ENCODE measurements at places on chromosomes 1 and 21. TPM values are rescaled to one million over a fixed set of nuclear protein-coding genes. Genes with fewer than 3 reads are reported as not detected.

The GSTM1 gene
- not detected for total RNA-seq

The KCNJ15 gene
- 80.1 TPM for total RNA-seq

The PODN gene
- 56.5 TPM for total RNA-seq

DNA sequence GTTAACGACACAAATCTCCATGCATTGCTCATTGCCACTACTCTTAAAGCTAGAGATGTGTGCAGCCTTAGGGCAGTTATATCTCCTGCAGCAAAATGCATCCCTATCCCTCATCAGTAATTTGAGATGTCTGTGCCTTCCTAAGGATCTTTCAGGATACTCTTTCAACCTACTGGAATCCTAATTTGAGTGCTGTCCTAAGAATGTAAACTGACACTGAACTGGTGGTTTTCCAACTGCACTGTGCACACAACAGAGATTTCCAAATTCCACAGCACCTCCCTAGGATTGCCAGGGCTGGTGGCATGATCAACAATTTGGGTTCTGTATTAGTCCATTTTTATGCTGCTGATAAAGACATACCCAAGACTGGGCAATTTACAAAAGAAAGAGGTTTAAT lies 193.9 kb downstream of the LTN1 start:
- no peaks in the 10 kb centered on the region for H3K27me3 ChIP-seq
- H3K4me3 ChIP-seq, result no peak overlapping the region
- no peaks in the 10 kb centered on the region for H3K36me3 ChIP-seq
- no peaks in the 10 kb centered on the region for H3K4me1 ChIP-seq
- H3K27ac ChIP-seq, result no peak overlapping the region

DNA sequence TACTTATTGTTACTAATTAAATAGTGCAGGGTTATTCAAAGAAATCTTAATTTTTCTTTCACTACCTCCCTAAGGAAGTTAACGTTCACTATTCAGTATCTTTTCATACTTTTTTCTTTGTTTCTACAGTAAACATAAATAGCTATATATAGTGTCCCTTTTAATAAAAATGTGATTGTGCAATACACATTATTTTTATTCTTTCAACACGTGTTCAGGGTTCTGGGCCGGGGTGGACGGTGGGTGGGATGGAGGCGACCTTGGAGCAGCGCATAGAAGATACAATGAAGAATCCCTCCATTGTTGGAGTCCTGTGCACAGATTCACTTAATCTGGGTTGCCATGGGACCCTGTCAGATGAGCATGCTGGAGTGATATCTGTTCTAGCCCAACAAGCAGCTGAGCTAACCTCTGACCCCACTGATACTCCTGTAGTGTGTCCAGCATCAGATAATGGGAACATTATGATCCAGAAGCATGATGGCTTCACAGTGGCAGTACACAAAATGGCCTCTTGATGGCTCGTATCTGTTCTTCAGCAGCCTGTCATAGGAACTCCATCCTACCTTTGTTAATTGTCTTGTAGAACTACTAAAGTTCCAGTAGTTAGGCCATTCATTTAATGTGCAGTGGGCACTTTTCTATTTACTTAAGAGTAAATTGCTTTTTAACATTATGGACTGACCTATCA lies 155.9 kb upstream of the L1TD1 start:
- no peak overlapping the region for H3K27ac ChIP-seq
- no peaks in the 10 kb centered on the region for H3K4me1 ChIP-seq
- no peak overlapping the region for H3K4me3 ChIP-seq
- H3K27me3 ChIP-seq, result no peaks in the 10 kb centered on the region
- H3K36me3 ChIP-seq, result no peaks in the 10 kb centered on the region

DNA sequence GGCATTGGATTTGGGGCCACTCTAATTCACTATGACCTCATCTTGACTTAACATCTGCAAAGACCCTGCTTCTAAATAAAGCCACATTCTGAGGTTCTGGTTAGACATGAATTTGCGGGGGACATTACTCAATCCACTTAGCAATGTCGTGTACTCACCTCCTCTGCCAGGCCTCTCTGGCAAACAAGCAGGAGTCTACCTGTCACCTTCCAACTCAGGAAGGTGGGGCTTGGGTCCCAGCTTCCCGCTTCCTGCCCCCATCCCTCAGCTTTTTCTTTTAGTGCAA lies 177.8 kb downstream of the PSMG1 start:
- H3K36me3 ChIP-seq, result no peaks in the 10 kb centered on the region
- no peak for DNase-seq
- H3K27me3 ChIP-seq, result no peaks in the 10 kb centered on the region
- H3K4me1 ChIP-seq, result peaks cover 61% of the 10 kb centered on the region
- H3K27ac ChIP-seq, result peak overlapping the region; percentile 79

GRCh38 chr1:110829955-110830553 lies 42.9 kb upstream of the CD53 start:
- DNase-seq, result no peak
- no peaks in the 10 kb centered on the region for H3K4me1 ChIP-seq
- no peaks in the 10 kb centered on the region for H3K36me3 ChIP-seq
- no peak overlapping the region for H3K27ac ChIP-seq
- no peak overlapping the region for H3K4me3 ChIP-seq

- H3K4me3 ChIP-seq, result peak overlapping the region; percentile 42
- H3K36me3 ChIP-seq, result no peaks in the 10 kb centered on the region
- DNase-seq, result no peak
These were observed 856 bp downstream of the LHX9 start for GRCh38 chr1:197917805-197918651.

All from upper lobe of right lung (tissue), 1 donor.